ENCODE measurements at places on chromosomes 11 and 22.

- DNase-seq = no peak
These were observed 823.1 kb downstream of the DLG2 start for GRCh38 chr11:84804041-84804440.

GRCh38 chr11:57191311-57192219 lies 9.8 kb downstream of the LRRC55 start:
- no peak for DNase-seq

DNA sequence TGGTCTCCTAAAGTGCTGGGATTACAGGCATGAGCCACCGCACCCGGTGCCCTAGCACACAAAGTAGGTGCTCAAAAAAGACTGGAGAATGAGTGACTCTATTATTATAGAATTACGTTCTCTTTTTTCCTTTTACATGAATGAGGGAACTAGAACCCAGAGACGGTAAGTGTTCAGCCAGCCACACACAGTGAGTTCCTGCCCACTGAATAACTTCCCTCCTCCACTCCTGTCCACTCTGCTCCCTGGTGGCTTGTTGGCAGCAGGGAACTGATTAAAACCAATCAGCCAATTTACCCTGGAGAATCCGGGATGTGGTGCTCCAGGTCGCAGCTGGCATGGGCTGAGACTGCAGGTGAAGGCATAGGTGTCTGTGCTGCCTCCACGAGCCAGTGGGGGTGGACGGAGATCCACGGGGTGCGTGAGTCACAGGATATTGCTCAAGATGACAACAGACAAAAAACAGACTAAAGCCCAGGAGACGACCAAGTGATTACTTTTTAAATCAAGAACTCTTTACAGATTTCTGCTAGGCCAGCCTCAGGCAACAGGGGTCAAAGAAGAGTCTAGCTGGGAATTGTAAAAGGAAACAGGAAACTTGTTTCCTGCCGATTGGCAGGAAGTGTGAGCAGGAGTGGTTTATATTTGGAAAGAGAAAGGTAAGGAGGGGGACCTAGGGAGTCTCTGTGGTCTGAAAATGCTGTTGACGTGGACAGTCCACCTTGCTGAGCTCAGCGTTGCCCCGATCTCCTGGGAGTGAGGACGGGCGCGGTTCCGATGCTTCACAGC lies 95.2 kb upstream of the TP53I11 start:
- DNase-seq = no peak

DNA sequence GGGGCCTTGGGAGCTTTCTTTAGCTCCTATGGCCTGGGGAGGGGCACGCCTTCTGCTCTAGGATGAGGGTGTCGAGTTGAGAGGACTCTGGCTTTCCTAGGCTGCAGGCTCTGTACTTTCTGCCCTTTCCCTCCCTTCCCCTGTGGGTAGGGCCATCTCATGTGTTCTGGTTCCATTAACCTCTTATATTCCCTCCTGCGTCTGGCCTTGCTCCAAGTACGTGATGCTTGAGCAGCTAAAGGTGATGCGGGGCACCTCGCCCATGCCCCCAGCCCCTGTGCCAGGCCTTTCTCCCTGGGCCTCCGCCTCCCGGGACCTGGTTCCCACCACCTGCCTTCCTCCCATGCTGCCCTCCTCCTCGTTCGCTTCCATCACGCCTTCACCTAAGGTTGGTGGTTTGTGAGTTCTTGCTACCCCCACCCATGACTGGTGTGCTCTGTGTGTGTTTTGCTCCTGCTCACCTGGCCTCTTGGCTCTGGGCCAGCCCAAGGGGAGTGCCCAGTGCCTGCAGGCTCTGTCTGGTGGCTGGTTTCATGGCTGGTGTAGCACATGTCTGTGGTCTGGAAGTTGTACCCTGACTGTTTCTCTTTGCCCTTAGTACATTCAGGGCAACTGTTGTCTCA lies 34.1 kb downstream of the PHLDB1 start:
- no peak for DNase-seq

GRCh38 chr11:2666828-2667570 lies 32.8 kb downstream of the KCNQ1OT1 start:
- DNase-seq = no peak

DNA sequence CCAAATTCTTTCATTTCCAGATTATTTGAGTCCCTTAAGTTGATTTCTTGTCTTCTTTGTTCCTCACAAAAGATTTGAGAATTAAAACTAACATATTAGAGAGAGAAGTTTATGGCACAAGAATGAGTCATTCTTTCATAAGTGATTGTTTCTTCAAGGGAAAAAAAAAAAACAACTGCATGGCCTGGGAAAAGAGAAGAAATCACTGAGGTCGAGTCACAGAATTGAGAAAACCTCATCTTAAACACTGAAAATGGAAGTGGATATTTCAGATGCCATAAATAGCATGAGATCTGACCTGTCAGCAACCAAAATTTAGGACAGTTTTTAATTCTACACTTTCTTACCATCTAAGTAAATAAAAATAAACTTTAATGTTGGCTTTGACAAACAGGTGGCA lies 87.2 kb downstream of the CWF19L2 start:
- no peak for DNase-seq

- DNase-seq = no peak
These were observed 36.9 kb downstream of the IGF2 start for GRCh38 chr11:2102132-2102882.

All from NCI-H1048 (cell line).